ENCODE measurements at places on chromosomes 13 and 19. TPM values are rescaled to one million over a fixed set of nuclear protein-coding genes. Genes with fewer than 3 reads are reported as not detected.

The ZNF844 gene
- 24.7 TPM for total RNA-seq

GRCh38 chr19:7682175-7682855, 1.7 kb downstream of the TRAPPC5 start:
- DNase-seq = no peak

DNA sequence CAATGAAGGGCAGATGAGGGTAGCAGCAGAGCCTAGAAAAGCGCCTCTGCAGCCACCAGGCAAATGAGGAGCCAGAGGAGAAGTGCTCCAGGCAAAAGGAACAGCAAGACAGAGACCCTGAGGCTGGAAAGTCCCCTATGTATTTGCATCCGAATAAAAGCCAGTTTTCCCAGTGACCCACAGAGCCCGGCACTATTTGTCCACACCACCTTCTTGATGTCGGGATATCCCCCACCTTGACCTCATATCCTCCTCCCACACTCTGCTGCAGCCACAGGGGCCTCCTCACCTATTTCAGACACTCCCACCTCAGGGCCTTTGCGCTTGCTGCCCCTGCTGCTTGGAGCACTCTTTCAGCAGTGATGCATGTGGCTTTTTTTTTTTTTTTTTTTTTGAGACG, 6.6 kb downstream of the ATG4D start:
- no peak for DNase-seq

DNA sequence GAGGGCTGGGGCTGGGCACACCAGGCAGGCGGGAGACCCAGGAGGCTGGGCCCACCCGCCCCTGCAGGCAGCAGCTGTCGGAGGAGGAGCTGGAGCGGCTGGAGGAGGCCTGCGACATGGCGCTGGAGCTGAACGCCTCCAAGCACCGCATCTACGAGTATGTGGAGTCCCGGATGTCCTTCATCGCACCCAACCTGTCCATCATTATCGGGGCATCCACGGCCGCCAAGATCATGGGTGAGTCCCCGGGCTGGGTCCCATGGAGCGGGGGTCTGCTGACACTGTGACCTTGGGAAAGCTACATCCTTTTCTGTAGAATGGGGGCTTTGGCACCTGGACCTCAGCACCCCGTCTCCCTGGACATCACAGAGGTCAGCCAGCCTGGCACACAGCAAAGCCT, 8.1 kb downstream of the PRPF31 start:
- DNase-seq = no peak

- no peak for DNase-seq
Measured at GRCh38 chr19:18683109-18683957, at the start of gene CRTC1. TSS of gene CRTC1 (plus strand) at chr19:18683680. CDS start at chr19:18683703, 23 bp downstream.

DNA sequence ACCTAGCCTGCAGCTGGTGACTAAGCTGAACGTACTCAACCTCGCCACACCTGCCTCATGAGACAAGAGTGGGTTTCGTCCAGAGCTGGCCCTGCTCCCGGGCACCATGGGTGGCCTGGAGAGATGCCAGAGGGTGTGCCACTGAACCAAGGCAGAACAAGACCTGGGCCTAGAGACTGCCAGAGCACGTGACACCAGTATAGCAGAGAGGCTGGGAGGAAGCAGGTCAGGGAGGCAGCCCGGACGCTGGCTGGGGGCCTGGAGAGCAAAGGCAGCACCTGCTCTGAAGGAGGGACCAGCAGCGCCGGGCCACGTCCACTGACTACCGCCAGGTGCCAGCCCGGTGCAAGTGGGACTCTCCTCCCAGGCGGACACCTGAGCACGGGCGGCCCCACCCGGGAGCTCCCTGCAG, 7.3 kb upstream of the C13orf46 start:
- DNase-seq = no peak

DNA sequence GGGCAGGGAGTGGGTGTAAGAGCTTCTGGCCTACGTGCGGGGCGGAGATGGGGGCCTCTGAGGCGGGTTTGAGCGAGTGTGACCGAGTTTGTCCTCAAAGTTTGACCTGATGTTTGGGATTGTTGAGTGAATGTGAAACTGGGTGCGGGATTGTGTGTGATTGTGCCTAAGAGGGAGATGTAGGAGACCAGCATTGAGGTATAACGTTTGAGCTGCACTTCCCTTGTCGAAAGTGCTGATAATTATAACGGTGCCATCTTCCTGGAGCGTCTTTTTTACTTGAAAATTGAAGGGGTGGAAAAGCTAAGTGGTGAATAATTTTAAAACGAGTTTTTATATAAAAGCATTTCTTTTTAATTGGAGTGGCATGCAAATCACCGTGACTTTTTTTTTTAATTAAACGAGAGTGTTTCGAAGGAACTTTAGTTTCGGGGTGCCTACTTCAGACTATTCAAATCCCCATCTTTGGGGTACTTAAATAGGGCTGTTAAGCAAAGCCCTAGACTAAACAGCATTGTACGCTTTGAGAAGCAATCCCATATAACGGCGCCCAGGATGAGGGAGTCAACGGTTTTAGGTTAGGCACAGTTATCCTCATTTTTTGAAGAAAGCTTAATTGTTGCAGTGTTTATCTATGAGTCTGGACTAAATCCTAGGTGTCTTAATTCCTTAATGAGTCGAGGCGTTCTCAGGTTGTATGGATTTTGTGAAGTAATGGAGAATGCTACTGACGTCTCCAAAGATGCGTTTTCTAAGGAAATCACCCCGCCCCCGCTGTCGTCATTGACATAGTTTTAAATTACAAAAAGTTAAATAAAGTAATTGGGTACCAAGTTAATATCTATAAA, 594 bp downstream of the ZNF146 start:
- DNase-seq = no peak

The ZNF552 gene
- total RNA-seq = 24.5 TPM

GRCh38 chr13:48977286-48977625, 1.5 kb downstream of the FNDC3A start:
- no peak for DNase-seq
